Stimulated activated CD4-positive, alpha-beta T cell treated with anti-CD3 and anti-CD28 coated beads, Interleukin-12 subunit alpha, Interleukin-12 subunit beta, amount 100 ng/mL, for 4 hours (primary cell): ENCODE measurements at places on chromosomes 13 and 19.

DNA sequence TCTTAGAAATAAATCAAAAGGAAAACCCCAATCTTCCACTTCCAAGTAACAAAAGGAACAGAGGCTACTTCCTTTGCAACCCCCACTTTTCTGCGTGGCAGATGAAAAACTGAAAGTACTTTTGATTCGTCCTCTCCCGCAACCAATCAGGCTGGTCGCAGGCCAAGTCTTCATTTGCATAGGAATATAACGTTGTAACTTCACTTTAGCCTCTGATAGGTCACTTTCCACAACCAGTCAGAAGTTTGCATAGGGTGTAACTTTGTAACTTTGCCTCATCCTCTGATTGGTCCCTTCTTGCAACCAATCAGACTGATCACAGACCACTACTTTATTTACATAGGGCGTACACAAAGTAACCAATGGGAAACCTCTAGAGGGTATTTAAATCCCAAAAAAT lies 37.2 kb downstream of the TGDS start:
- no peak for DNase-seq

- DNase-seq, result no peak
Measured at GRCh38 chr13:24112791-24113190, 47.7 kb upstream of the SPATA13 start.

DNA sequence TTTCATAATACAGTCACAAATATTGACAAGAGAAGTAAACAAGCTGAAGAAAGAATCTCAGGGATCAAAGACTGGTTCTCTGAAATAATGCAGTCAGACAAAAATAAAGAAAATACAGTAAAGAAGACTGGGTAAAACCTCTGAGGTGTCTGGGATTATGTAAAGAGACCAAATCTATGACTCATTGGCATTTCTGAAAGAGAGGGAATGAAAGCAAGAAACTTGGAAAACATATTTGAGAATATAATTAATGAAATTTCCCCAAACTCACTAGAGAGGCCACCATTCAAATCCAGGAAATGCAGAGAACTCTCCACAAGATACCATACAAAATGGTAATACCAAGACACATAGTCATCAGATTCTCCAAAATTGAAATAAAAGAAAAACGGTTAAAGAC lies 53.0 kb upstream of the GPC6 start:
- no peak for DNase-seq

DNA sequence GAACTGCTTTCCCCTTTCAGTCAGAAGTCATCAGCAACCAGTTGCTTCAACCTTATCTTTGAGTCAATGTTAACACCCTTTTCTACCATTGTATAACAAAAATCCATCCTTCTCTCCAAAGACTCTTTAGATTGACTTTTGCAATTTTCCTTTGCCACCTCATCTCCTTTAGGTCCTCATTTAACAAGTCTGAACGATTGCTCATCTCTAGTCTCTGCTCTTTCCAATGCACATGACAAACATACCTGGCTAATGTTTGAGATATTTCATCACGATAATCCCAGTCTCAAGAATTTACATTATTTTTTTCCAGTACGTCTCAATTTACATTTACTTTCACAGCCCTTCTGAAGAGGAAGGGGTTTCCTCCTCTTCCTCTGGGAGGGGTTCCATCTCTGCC lies 127.5 kb downstream of the KLF12 start:
- DNase-seq, result no peak

DNA sequence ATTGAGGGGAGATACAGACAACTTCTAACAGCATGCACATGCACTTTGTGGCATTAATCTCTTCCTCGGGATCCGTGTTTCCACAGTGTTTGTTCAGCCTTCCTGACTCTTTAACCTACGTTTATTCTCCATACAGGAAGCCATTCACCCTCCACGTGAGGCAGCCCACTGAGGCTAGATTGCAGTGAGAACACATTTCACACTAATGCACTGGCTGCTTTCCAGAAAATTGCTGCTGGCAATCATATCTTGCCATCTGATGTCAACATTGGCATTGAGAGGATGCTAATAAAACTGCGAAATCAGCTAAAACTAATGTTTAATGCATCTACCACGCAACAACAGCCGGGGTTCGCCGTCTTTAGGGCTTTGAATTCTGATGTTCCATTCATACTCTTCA lies 30.0 kb downstream of the DCLK1 start:
- no peak for DNase-seq

- DNase-seq, result no peak
Measured at GRCh38 chr19:19101540-19101939, 36.7 kb downstream of the TMEM161A start.

GRCh38 chr13:113016526-113017295 lies 47.7 kb downstream of the MCF2L start:
- DNase-seq, result no peak

DNA sequence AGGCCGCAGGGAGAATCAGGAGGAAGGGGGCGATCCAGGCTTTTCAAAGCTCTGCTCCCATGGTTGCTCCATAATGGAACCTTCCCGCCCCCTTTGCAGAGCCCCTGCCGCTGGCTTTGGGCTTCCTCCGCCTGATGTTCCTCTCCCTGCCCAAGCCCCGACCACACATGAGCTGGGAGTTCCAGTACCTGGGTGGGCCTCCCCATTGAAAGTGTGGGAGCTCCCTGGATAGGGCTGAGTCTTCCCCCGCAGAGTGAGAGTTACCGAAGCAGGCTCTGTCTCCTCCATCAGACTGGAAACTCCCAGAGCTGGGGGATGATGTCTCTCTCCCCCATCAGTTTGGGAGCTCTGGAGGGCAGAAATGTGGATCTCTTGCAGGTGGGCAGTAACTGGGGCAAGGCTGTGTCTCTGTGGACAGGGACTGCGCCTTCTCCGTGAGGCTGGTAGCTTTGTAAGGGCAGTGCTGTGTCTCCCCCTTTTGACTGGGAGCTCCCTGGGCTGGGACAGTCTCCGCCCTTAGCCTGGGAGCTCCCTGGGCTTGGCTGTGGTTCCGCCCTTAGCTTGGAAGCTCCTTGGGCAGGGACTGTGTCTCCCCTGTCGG lies 722 bp downstream of the DCAF15 start:
- no peak for DNase-seq

- DNase-seq, result peak; percentile 25
Measured at GRCh38 chr19:37855098-37855497, 51.3 kb downstream of the WDR87 start.

- DNase-seq, result no peak
Measured at GRCh38 chr13:24323036-24323738, 13.8 kb downstream of the C1QTNF9 start.

DNA sequence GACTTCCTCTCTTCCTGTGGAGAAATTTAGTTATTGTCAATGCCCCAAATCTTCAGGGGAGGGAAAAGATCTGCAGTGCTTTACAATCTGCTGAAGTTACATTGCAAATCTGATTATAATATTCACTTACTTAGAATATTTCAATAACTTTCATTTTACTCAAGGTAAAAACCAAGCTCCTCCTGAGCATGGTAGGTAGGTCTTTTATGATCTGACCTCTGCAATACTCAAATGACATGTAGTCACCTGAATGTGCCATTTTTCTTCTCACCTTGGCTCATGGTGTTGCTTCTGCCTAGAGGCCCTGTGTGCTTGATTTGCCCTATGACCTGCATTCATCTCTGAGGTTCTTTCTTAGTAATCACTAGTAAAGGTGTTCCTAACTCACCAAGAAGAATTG lies 331.4 kb downstream of the HS6ST3 start:
- DNase-seq, result no peak

- no peak for DNase-seq
Measured at GRCh38 chr19:843836-844545, 3.2 kb downstream of the PRTN3 start.
